Stimulated activated CD4-positive, alpha-beta T cell treated with anti-CD3 and anti-CD28 coated beads, Interleukin-1b, Interleukin-23, amount 100 ng/mL, for 4 hours (primary cell): ENCODE measurements at places on chromosomes 16 and 17.

GRCh38 chr17:73430165-73430680 is 118.4 kb upstream of the CDC42EP4 start:
- no peak for DNase-seq

DNA sequence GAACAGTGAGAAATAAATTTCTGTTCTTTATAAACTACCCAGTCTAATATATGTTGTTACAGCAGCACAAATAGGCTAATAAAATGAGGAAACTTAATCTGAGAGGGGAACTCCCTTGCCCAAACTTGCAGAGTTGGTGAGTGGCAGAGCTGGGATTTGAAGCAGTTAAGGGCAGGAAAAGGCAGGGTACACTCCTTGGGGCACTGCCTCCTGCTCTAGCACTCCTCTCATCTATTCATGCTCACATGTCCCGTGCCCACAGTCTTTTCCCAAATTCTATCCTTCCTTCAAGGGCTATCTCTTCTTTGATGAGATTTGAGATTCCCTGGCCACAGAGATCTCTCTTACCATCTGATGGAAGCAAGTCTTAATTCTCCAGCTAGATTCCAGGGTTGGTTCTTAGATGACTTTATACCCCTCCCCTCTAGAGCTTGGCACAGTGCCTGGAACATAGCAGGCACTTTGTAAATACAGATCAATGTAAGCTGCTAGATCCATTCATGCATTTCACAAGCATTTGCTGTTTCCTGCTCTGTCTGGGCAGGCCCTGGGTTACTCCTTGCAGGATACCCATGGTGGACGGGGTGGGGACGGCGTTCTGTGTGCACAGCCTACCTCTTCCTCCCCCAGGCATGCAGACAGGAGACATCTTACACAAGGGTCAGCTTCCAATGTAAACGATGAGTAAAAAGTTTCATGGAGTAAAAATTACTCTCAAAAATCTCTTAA is 39.2 kb upstream of the ABCC12 start:
- no peak for DNase-seq

GRCh38 chr17:80796430-80796861 is 195.2 kb upstream of the CHMP6 start:
- DNase-seq = no peak

DNA sequence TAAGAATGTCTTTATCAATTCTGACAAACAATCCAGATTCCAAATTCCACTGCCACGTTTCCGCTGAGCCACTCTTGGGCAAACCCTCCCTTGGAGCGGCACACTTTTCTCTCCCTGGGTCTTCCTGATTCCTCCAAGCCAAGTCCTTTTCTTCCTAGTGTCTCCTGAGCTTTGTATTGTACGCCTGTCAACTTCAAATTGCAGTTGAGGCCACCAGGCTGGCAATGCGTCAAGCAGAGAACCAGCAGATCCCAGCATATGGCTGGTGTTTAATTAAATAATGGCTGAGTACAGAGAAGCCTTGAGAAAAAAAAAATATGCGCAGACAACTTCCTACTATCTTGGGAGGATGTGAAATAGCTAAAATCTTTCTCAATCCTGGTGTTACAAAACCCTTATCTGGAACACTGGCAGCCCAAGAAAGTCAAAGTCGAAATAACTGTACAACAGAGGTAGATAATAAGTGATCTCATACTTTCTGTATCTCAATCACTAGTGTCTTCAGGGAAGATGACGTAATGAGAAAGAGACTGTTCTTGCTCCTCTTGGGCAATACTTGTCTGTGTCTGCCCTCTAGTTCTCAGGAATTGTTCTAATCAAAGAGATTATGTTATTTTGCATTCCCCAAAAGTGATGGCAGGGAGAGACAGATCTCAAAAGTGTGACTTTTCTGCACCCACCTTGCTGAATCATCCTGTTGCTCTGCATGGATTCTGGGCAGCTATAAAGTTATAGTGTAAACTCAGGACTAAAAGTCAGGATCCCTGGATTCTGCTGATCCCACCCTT is 15.0 kb downstream of the SMIM36 start:
- DNase-seq = no peak

DNA sequence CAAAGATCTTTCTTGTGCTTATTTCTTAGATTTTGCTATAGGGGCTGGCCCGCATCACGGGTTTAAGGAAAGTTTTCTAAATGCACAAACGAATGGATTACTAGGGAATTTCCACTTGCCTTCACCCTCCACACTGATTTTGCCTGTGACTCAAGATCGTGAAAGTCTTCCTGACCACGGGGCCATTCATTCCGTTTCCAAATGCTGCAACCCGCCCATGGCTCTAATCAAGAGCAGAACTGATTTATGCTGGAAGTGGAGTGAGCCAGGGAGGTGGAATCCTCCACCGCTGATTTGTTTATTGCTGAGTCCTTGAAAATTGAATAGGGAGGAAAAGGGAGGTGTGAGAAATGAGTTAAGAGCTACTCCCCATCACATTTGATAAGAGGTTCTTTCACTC is 52.4 kb downstream of the CA10 start:
- DNase-seq = no peak

DNA sequence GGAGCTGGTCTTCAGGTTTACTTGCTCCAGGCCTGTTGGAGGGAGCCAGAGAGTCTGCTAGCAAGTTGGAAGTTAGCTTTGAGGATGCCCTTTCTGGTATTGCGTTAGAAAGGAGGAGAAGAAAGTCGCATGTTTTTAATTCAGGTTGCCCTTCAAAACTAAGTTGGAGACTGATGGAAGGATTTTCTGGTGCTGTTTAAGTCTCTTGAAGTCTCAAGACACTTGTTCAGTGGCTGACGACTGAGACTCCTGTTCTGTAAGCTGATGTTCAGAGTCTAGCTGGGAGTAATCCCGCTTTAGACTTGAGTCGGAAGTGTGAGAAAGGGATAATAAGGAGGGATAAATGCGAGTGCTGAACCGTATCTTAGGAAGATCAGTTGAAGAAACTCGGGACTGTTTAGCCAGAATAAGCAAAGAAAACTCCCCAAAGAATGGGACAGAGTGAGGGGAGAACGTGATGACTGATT is 740 bp downstream of the AATF start:
- no peak for DNase-seq

DNA sequence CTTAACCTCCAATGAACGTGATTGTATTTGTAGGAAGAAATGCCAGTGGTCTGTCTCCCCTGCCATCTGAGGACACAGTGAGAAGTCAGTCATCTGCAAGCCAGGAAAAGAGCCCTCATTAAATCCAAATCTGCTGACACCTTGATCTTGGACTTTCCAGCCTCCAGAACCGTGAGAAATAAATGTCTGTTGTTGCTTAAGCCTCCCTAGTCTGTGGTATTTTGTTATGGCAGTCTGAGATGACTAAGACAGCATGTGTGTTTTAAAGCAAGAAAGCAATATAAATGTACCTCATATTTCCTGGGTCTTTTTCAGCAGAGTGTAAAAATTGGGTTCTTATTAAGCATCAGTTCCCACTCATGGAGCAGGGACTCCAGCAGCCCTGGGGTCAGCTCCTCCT is 177.9 kb upstream of the NLRP1 start:
- DNase-seq = no peak

DNA sequence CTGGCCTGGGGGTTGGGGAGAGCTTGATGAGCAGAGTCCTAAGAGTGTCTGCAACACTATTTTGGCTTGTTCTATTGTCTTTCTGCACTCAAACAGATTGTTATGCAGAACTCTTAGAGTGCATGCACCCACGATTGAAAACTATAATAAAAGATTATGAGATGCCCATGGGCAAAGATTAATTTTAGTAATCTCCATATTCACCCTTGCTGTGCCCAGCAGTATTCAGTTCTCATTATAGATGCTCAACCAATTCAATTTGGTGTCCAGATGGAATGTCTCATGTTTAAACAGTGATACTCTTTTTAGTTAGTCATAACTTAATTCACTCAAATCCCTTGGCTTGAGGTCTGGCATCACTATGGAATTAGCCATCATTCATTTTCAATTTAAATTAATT is 952.5 kb downstream of the CDH8 start:
- no peak for DNase-seq

- no peak for DNase-seq
These were observed 522.9 kb downstream of the HS3ST4 start for GRCh38 chr16:26214581-26215174.

DNA sequence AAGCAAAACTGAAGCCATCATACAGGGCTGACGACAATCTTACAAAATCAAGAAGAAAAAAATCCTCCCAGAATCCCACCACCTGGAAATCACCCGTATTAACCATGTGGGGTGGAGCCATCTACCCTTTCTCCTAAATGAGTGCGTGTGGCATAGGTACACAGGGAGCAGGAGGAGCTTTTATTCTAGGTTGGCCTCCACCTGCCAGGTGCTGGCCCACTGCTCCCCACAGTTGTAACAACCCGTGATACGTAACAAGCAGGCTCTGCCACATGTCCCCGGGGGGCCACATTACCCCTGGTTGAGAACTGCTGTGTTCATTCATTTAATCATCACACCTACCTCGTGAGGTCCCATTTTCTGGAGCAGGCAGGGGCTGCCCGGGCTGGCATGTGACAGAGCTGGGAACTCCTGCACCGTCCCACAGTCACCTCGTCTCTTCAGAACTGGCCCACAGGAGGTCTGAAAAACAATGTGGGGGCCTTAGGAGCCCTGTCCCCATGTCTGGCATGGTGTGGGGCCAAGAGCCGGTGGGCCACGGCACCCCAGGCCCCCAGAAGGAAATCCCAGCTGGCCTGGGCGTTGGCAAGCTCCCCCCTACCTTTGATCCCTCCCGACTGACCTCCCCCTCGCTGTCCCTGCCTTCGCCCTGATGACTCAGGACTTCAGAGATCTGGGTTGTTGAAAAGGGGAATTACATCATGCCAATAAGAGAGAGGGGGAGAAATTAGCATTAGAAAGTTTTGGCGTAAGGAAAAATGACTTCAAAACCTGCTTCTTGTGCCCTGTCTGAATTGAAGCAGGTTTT is 12.9 kb downstream of the CMIP start:
- no peak for DNase-seq
